ENCODE measurements at places on chromosomes 12 and 14. TPM values are rescaled to one million over a fixed set of nuclear protein-coding genes. Genes with fewer than 3 reads are reported as not detected.

The PLEKHD1 gene
- 0.27 TPM for polyA plus RNA-seq

The SLC10A1 gene
- not detected for polyA plus RNA-seq

The FGD4 gene
- 1.6 TPM for polyA plus RNA-seq

The TROAP gene
- polyA plus RNA-seq: 49.2 TPM

The KRT80 gene
- 2.0 TPM for polyA plus RNA-seq

The HOXC4 gene
- polyA plus RNA-seq: not detected

The PRH2 gene
- not detected for polyA plus RNA-seq

The NUP37 gene
- polyA plus RNA-seq: 13.1 TPM
